ENCODE measurements at places on chromosomes 5 and 9.

- no peak for DNase-seq
These were observed 952.8 kb upstream of the EDIL3 start for GRCh38 chr5:85337435-85337834.

DNA sequence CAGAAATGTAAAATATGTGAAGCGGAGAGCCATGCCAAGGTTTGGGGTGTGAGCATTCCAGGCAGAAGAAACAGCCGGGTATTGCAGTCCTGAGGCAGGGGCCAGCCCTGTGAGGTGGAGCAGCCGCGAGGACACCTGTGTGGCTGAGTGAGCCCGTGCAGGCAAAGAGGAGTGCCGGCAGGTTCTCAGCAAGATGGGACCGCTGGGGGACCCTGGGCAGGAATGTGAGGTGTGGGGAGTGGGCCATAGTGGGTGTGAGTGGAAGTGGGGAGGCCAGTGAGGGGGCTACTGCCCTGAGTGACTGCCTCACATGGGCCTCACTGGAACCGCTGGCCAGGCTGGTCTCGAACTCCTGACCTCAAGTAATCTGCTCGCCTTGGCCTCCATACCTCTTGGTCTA lies 8.1 kb upstream of the PRR7 start:
- no peak for DNase-seq

- no peak for DNase-seq
These were observed 461.3 kb downstream of the ENC1 start for GRCh38 chr5:74179179-74179578.

DNA sequence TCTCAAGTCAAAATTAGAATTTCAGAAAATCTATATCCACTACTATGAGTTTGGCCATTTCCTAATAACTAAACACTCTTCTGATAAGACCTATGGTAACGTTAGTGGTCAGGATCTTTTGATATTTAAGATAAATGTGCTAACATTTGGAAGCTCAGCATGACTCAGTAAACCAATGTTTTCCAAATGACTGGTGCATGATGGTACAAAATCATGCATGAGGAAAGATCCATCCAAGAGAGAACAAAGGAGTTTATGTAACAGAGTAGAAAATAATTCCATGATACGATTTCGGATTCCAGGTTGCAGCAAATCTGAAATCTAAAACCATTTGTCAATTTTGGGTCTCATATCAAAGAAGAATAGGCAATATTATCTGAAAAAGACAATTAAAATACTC lies 279.2 kb downstream of the NSG2 start:
- no peak for DNase-seq

- DNase-seq: no peak
These were observed 924 bp upstream of the NEURL1B start for GRCh38 chr5:172640139-172640538.

DNA sequence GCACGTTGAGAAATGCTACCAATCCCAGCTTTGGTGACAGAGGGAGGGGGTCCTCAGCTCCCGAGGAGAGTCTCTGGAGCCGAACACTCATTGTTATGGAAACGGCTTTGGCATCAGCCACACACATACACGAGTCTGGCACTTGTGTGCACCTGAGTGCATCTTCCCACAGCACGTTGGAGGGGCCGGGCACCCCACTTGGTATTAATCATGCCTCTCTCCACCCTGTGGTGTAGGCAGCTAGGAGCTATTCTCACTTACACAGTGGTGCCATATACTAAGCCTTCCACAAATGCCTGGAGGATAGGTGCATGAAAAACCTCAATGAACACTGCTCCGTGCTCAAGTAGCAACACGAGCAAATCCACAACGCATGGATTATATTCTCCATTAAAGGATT lies 133.9 kb upstream of the PANK3 start:
- no peak for DNase-seq

DNA sequence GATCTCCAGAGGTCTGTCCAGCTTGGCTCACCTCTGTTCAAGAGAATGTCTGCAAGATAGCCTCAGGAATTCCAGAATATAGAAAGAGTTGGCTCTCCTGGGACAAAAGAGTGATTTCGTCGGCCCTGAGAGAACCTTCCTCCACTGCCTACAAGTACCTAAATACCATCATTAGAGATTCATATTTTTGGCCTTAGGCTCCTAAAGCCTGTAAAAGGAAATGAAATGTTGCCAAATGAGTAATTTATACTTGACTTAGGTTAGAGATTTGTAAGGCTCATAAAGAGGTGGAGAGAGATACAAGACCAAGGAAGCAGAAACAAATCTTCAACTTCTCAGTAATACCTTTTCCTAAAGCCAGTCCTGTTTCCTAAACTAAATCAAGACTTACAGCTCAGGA lies 146.2 kb downstream of the CCDC192 start:
- DNase-seq: no peak

GRCh38 chr5:168813184-168813968 lies 234.2 kb upstream of the PANK3 start:
- no peak for DNase-seq

DNA sequence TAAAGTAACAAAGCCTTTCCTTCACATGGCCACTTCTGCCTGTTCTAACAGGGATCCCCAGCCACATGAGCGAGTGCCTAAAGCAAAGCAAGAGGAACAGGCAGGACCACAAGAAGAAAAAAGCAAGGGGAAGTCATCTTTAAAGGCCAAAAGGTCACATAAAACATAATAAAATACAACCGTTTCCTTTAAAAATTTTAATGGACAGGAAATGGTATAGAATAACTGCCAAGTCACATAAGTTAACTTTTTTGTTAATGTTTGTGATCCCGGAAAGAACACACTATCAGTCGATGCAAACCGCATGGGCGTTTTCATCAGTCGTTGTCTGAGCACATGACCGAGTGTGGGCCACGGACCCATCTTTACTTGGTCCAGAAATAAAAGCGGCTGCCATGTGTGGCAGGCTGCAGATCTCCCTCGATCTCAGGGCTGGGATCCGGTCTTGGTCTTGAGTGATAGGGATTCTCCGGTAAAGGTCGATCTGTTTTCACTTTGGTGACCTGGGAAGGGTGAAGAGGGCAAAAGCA lies 15.6 kb downstream of the NDUFA8 start:
- DNase-seq: no peak

DNA sequence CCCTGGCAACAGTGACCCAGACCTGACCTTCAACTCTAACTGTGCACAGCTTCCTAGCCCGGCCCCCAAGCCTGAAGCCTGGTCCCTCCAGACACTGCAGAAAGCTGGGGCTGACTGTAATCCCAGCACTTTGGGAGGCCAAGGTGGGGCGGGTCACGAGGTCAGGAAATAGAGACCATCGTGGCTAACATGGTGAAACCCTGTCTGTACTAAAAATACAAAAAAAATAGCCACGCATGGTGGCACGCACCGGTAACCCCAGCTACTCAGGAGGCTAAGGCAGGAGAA lies 35.9 kb downstream of the ADAMTS2 start:
- DNase-seq: no peak

Data from stimulated activated CD8-positive, alpha-beta memory T cell treated with anti-CD3 and anti-CD28 coated beads, Interleukin-4, amount 100 ng/mL, for 1 hour (primary cell).